ENCODE measurements at places on chromosomes 7 and 10. TPM values are rescaled to one million over a fixed set of nuclear protein-coding genes. Genes with fewer than 3 reads are reported as not detected.
A peak's percentile ranks its signal among the peaks of the same experiment; 100 is the strongest.

The MAD1L1 gene
- total RNA-seq: 23.8 TPM

The NRBF2 gene
- 23.1 TPM for total RNA-seq

GRCh38 chr7:42237811-42238541, 967 bp upstream of the GLI3 start:
- peak; percentile 86 for DNase-seq

GRCh38 chr10:132636358-132636757, 98.8 kb downstream of the INPP5A start:
- no peak for DNase-seq

- DNase-seq: no peak
These were observed 258.2 kb upstream of the POM121L12 start for GRCh38 chr7:52777051-52777822.

- no peak for DNase-seq
These were observed 38.2 kb downstream of the NCAPG2 start for GRCh38 chr7:158666401-158666800.

DNA sequence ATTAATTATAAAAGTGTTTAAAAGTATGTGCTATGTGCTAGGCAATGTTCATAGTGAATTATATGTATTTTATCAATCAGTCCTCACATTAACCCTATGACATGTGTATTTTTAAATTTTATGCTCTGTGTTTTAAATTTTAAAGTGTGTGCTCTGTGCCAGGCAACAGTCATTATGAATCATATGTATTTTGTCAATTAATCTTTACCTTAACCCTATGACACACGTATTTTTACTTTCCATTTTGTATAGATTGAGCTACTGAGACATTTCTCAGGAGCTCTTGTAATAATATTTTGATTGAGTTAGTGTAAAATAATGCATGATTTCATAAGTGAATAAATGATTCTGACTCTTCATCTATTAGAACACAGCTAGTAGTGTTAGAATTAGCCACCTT, 117.8 kb downstream of the THSD7A start:
- DNase-seq: no peak

All from umbilical cord (tissue), 2 donors.